ENCODE measurements at places on chromosomes 6 and 20. TPM values are rescaled to one million over a fixed set of nuclear protein-coding genes. Genes with fewer than 3 reads are reported as not detected.

The KCNK16 gene
- not detected for polyA plus RNA-seq

DNA sequence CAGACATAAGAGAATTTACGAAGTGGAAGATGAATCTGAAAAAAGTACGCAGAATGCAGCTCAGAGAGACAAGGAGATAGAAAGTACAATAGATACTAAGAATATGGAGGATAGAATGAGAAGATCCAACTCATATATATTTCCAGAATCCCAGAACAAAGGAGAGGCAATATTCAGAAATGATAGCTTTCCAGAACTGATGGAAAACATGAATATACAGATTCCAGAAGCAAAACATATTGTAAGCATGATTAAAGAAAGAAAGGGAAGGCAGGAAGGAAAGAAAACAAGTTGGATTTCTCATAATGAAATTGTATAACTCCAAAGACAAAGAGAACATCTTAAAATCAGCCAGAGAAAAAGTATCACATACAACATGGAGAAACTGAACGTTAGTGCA is 22.9 kb downstream of the GFRA4 start:
- no peak overlapping the region for H3K27ac ChIP-seq
- peaks cover 40% of the 10 kb centered on the region for H3K36me3 ChIP-seq
- H3K27me3 ChIP-seq: no peaks in the 10 kb centered on the region
- no peaks in the 10 kb centered on the region for H3K4me1 ChIP-seq
- H3K4me3 ChIP-seq: no peak overlapping the region

- no peaks in the 10 kb centered on the region for H3K4me1 ChIP-seq
- no peaks in the 10 kb centered on the region for H3K27me3 ChIP-seq
- no peak for DNase-seq
- H3K36me3 ChIP-seq: peaks cover 39% of the 10 kb centered on the region
- no peak overlapping the region for H3K4me3 ChIP-seq
- peak overlapping the region; percentile 75 for H3K27ac ChIP-seq
Measured at GRCh38 chr6:31881136-31881859, 2.5 kb upstream of the SLC44A4 start.

- peaks cover 18% of the 10 kb centered on the region for H3K27me3 ChIP-seq
- H3K4me3 ChIP-seq: peak overlapping the region; percentile 50
- H3K27ac ChIP-seq: peak overlapping the region; percentile 74
- peaks cover 25% of the 10 kb centered on the region for H3K4me1 ChIP-seq
- H3K36me3 ChIP-seq: no peaks in the 10 kb centered on the region
Measured at GRCh38 chr20:4017051-4017712, 1.8 kb upstream of the RNF24 start.

The VSX1 gene
- not detected for polyA plus RNA-seq

The MBOAT1 gene
- 0.14 TPM for polyA plus RNA-seq

DNA sequence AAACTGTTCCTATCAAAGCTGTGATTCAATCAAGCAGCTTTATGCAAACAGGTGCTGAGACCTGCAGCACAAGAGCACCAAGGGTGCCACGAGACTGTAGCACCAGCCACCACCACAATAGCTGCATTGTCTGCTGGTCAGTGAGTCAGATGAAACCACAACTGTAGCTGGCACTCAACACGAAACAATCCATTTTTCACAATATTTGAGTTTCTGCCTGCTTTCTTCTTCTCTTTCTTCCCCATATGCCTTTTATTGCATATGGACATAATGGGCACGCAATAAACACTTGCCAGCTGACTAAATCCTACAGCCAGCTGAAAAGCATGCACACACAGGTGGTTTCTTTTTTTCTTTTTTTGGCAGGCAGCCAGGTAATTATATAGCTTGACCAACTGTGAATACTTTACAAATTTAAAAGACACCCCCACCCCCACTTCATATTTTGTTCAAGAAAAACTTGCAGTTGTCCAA is 16.6 kb downstream of the SLC2A12 start:
- no peaks in the 10 kb centered on the region for H3K4me1 ChIP-seq
- DNase-seq: no peak
- no peak overlapping the region for H3K27ac ChIP-seq
- no peaks in the 10 kb centered on the region for H3K27me3 ChIP-seq

The CD2AP gene
- 11.6 TPM for polyA plus RNA-seq
